Fibroblast of mammary gland (primary cell): ENCODE measurements at places on chromosomes 5 and 9.

DNA sequence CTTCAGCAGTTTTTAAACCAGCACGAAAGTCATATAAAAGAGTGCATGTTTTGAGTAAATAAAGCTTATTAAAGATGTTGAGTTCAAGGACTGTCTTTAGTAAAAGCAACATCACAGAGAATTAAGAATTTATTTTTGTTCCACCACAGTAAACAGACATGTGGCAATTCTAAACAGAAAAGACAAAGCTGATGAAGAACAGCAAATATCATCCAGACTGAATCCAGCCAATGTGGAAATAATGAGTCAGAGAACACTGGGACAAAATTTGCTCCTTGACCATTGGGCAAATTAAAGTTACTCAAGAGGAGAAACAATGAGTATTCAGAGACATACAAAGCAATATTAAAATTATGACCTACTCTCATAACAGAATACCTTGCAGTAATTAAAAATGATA is 28.8 kb downstream of the OR2K2 start:
- DNase-seq: peak; percentile 91

- no peak for DNase-seq
Observed at GRCh38 chr9:136665111-136665703, 2.5 kb downstream of the EGFL7 start.

DNA sequence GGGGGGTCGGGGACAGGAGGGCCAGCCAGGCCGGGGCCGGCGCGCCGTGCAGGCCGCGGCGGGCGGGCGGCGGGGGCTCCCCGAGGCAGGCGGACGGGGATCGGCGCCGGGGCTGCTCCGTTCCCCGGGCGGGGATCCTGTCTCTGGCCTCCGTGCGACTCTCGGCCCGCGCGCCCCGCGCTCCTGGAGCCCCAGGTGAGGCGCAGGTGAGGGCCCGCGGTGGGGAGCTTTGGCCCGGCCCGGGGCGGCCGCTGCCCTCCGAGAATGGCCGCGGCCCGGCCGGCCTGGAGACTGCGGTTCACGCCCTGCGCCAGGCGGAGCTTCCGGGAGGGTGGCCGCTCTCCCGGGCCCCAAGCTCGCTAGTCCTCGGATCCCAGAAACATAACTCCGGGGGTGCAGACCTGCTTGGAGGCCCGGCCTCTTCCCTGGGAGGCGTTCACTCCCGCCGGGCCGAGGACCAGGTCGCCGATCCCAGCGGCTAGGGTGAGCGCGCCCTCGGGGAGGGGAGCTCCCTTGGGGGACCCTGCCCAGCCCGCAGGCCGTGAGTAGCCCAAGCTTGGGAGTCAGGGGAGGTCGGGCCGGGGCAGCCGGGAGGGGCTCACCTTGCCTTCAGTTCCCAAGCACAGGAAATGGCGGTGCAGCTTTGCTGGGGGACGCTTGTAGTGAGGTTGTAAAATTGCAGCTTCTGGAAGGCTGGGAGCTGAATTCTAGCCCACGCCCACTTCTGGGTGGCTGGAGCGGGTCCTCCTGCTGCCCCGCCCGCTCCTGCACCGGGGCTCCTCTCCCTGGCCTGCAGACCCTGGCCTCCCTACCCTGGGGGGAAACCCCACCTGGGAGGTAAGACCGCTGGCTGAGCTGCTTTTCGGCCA is 723 bp downstream of the PPP1R26 start:
- peak; percentile 20 for DNase-seq

DNA sequence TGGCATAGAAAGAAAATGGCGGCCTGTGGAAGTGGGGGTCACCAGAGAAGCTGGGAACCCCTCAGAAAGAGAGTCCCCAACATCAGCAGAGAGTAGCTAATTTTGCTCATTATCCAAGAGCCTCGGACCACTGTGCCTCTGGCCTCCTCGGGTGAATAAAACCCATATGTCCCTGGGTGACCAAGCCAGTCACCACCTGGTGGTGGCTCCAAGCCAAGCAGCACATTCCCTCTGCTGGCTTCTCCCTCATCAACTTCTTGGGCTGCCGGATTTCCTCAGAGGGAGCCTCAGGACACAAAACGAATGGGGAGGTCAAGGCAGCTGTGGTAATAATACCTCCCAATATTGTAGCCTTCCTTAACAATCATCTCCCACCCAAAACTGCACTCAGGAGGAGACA is 242.5 kb downstream of the NFIB start:
- no peak for DNase-seq

DNA sequence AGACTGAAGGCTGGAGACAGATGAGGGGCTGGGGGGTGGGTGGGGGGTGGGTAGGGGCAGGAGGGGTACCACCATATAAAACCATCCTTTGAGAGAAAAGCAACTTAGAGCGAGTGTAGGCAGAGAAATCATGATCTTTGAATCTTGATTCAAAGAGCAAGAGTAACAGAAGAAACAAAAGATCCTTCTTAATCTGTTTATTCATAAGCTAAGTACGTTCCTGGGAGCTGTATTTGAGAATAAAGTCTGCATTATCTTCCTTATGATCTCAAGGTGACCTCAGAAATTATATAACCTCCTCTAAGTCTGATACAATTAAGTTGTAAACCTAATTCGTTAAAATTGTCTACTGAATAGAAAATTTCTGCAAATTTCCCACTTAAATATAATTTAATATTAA is 558.8 kb downstream of the NR2F1-AS1 start:
- DNase-seq: no peak

DNA sequence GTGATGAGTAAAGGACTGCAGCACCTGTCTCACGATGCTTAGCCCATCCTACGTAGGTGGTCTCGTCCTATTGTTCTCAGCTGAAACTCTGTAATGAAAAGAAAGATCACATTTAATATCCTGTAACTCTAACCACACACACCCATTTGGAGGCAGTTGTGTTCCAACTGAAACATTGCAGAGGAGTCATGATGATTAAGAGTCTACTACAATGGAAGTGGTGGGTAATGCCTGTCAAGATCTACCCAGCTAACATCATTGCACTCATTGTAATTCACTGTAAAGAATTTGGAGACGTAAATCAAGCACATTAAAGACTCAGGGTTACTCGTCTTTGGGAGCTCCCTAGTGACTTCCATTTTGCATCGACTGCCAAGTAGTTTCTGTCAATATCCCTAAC is 106.0 kb upstream of the PTPN3 start:
- DNase-seq: peak; percentile 46

DNA sequence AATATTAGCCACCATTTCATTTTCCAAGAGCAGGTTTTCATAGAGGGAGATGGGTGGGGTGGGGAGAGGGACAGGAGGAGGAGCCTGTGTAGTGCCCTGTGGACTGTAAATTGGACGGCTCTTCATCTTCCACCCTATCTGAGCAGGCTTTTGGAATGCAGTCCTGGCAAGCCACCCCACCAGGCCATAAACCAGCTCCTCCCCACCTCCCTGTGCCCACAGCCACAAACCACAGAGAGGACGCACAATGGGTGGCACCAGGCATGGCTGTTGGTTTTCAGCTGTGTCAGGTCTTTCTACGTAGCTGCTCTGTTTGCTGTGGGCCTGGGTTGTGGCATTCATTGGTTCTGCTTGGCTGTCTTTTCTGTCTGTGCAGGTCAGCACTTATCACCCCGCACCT is 58.0 kb downstream of the PLAC8L1 start:
- no peak for DNase-seq

DNA sequence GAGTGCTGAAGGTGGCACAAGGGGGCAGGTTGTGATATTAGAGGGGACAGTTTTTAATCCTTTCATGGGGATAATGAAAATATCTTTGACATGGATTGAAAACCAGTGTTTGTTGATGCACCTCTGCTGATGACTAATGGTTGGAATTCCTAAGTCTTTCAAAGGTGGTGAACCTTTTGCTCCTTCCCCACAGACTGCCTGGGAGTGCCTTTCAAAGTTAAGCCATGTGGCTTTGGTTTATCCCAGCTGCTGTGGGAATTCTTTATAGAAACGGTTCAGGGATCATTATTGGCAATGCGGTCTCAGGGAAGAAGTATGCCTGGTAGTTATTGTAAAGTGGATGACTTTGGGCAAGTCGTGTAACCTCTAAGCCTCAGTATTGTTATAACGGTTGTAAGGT is 45.7 kb downstream of the PIP5K1B start:
- peak; percentile 3 for DNase-seq

DNA sequence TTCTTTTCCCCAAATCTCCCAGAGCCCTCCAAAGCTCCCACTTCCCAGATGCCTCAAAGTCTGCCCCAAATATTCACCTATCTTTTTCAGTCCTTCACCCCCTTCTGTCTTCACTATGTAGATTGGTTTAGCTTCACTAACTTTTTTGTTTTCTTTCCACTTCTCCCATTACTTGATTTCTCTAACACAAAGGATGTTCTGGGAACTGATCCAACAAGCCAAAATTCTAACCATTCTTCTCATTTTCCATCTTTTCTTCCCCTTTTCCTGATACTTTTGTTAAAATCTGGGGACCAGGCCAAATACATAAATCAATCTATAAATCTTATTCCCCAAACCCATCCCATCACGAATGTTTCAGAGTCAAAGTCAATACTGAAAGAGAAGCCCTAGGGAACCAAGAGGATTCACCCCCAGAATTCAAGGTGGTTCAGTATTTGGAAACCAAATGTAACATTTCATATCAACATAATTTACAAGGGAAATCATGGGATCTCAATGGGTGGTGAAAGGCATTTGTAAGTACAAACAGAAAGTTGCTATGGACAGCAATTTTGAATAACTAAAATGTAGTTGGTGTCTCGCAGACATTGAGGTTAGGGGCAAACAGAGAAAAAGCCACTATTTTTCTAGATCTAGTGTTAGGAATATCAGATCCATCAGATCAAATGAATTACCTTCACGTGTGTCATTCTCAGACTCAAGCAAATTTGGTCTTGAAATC is 35.3 kb downstream of the APTX start:
- no peak for DNase-seq

GRCh38 chr9:120390637-120391190 is 189.3 kb downstream of the CDK5RAP2 start:
- no peak for DNase-seq

DNA sequence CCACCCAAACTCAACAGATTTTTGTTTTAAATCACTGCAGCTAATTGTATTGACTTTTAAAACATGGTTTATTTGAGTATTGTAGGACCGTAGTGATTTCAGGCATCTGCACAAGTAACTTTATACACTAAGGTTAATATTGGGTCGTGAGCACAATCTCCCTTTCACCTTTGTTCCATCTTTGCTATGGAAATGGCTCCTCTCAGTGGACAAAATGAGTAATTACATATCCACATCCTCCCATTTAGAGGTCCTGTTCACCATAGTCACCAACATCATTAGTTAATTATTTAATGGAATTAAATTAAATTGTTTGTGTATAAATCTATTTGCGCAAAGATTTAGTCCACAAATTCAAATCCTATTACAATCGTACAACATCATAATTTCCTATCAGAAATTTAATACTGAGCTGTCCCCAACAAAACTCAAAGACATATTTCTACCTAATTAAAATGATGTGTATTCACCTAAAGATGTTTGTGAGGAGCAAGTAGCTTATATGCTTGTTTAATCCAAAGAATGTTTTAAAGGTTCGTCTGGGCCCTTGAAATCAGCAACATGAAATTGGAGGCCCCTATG is 173.0 kb upstream of the DAPK1 start:
- peak; percentile 78 for DNase-seq

GRCh38 chr5:10689391-10690081 is 71.5 kb downstream of the DAP start:
- peak; percentile 55 for DNase-seq
